ENCODE measurements at places on chromosomes 12 and 14. TPM values are rescaled to one million over a fixed set of nuclear protein-coding genes. Genes with fewer than 3 reads are reported as not detected.

TRPV4 gene
- 2.5 TPM for total RNA-seq

OR6C76 gene
- not detected for total RNA-seq

EXOC3L4 gene
- 0.44 TPM for total RNA-seq

ATF1 gene
- total RNA-seq = 23.0 TPM

HOXC10 gene
- not detected for total RNA-seq

ARID2 gene
- 14.1 TPM for total RNA-seq

SMARCC2 gene
- total RNA-seq = 42.6 TPM

OTOGL gene
- under 0.01 TPM for total RNA-seq

SIX4 gene
- 24.8 TPM for total RNA-seq

LBHD2 gene
- not detected for total RNA-seq
